Inflammatory macrophage treated with lipopolysaccharide for 4 hours (primary cell): ENCODE measurements at places on chromosomes 1 and 21.

DNA sequence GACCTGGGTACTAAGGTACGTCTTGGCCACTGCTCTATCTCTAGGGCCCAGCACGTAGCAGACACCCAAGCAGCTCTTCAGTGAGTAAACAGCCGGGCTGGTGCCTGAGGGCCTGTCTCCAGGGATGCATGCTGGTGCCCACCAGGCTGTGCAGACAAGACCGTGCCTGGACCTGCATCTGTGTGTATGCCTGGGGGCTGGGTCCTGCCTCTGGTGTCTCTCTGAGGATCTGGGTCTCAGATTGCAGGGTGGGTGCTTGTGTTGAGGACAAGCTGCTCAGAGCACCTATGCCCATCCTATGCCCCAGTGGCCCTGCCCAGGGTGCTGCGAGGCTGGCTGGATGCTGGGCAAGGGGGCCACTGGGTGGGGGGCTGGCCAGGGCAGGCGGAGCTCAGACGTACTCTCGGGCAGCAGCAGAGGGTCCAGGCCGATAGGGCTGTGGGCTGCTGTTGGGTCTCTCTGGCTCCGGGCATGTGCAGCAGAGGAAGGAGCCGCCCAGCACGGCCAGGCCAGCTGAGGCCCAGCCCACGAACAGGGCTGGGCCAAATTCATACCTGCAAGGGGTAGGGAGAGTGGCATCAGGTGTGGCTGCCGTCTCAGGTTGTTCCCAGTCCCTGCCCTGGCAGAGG lies 4.4 kb downstream of the CLDN19 start:
- DNase-seq, result no peak

- DNase-seq, result no peak
Observed at GRCh38 chr1:33735624-33736023, 128.3 kb upstream of the HMGB4 start.

DNA sequence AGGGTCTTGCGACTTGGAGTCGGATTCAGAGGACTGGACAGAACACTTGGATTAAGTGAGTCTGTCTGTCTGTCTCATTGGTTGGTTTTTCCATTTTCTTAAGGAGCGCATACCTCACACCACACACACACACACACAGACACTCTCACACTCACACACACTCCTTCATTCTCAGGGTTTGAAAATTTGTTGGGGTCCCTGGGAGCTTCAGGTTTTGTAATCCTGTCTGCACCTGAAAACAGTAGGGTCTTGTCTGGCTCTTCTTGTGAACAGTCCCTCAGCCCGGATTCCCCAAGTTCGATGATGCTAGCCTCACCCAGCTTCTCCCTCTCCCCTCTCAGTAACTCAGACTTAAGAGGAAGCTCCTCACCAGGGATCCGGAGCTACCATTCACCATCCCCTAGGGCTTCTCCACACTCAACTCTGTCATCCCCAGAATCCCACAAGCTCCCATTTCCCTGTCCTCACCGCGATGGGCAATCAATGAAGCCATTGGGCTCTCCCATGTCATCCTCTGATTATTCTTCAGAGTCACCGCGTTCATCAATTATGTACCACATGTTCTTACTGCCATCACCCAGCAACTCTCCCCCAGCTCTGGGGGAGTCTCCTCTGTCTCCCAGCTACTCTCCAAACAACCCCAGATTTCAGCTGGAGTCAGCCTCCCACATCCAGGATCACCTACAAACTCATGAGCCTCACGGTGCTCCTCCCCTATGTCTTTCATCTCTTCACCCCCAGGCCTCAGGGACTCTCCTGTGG lies 1530.9 kb upstream of the TPTE start:
- DNase-seq, result no peak

DNA sequence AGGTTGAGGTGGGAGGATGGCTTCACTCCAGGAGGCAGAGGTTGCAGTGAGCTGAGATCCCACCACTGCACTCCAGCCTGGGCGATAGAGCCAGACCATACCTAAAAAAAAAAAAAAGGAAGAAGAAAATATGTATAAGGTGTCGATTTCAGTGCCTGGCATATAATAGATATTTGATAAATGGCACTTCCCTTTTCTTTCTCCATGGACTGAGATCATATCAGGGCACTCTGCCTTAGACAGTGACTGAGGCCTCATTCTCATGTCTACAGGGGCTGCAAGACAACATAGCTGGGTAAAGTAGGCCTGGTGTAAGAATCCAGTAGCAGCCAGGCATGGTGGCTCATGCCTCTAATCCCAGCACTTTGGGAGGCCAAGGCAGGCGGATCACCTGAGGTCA lies 21.2 kb downstream of the PCAT6 start:
- no peak for DNase-seq

GRCh38 chr1:40844887-40845878 lies 17.0 kb downstream of the CITED4 start:
- DNase-seq, result peak; percentile 27

- DNase-seq, result no peak
Observed at GRCh38 chr21:17829472-17829871, 10.3 kb upstream of the C21orf91 start.

DNA sequence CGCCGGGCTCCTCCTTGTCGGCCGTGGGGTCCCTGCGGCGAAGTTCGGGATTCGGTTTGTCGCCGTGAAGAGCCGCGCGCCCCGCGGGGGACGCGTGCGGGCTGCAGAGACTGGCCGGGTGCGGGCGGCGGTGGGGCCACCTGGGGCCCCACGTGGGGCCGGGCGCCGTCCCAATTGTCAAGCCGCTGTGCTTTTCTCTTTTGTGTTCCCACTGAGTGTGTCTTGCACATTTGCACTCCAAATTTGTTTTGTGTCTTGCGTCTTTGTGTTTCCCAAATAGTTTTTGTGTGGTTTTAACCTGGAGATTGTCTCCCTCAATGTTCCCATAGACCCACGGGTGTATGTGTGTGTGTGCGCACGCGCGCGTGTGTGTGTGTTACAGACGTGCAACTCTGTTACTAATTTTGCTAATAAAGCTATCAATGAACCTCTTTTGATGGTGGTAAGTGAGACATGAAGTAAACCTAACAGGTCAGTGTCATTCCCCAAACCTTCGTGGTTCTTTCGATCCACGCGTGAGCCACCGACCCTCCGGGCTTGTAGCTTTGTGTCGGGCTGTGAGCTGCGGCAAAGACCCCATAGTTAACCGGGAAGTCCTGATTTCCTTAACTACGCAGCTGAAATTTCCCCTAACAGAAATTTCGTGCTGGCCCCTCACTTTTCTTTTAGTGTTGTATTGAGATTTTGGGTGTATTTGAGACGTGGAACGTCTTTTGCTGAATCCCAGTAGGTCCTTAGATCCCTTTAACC lies 708 bp downstream of the PRDM2 start:
- DNase-seq, result peak; percentile 24

DNA sequence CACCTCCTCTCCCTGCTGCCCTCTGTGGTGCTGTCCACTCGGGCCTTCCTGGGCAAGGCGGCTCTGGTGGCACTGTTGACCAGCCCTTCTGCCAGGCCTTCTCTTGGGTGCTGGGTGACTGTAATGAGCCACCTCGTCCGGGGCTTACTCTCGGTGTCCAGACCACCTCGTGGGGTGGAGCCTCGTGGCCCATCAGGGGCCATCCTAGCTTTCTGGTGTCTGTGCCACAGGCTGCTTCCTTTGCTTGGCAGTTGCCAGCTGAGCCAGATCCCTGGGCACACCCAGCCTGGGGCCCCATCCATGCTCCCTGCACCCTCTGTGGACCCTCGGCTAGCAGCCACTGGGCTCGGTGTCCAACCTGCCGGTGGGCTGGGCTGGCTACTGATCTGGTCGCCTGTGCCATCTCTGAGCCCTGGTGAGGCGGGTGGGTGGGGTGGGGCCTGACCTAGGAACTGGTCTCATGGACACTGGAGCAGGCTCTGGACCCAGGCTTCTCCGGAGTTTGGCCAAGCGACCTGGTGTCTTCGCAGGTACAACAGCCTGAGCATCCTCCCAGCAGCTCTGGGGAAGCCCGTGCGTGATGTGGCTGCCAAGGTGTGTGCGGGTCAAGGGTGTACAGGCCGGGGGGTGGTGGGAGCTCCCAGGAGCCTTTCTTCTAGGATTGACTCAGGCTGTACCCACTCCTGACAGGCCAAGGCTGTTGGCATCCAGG lies 1.4 kb downstream of the PRXL2B start:
- no peak for DNase-seq

- DNase-seq, result no peak
Observed at GRCh38 chr1:67645495-67646144, 39.4 kb upstream of the GADD45A start.

DNA sequence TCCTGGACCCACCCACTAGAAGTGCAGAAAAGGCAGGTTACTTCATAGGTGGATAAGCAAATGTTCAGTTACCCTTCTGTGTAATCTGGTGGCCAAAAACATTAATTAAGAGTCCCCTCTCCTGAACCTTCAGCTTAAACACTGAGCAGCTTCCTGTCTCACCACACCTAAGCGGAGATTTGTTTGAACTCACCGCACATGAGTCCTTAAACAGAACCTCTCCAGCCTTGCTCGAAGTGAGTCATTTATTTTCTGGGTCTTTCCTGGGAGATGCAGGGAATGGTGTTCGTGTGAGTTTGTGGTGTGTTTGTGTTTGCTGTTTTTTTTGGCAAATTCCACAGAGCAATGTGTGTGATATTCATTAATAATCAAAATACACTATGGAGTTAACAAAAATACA lies 7.6 kb upstream of the FNBP1L start:
- no peak for DNase-seq
